A549 treated with RU486 at 1 μM for 4 hours (cell line): ENCODE measurements at places on chromosomes 2 and 18. TPM values are rescaled to one million over a fixed set of nuclear protein-coding genes. Genes with fewer than 3 reads are reported as not detected.

The SNRNP27 gene
- total RNA-seq: 40.6 to 76.0 TPM (median 57.7 TPM) in 5 replicates

The LIMS3 gene
- total RNA-seq: not detected in 5 replicates

The SLC40A1 gene
- total RNA-seq: 2.1 to 4.2 TPM (median 3.3 TPM) in 5 replicates

The ADD2 gene
- 20.0 to 28.1 TPM (median 23.1 TPM) in 5 replicates for total RNA-seq

The RAB1A gene
- total RNA-seq: 156 to 263 TPM (median 243 TPM) in 5 replicates
